Temporal lobe (tissue), 4 donors: ENCODE measurements at places on chromosomes 5 and 9. TPM values are rescaled to one million over a fixed set of nuclear protein-coding genes. Genes with fewer than 3 reads are reported as not detected.

Gene CYSRT1
- 0.25 TPM for total RNA-seq

Gene PTRH1
- 5.2 TPM for total RNA-seq

Gene CDKN2AIPNL
- 29.5 TPM for total RNA-seq

Gene PLPPR1
- total RNA-seq: 122 TPM

Gene LHX3
- total RNA-seq: under 0.01 TPM
